Panc1 (cell line): ENCODE measurements at places on chromosomes 3 and 15. TPM values are rescaled to one million over a fixed set of nuclear protein-coding genes. Genes with fewer than 3 reads are reported as not detected.

- no peak for DNase-seq
Measured at GRCh38 chr15:63050731-63051155, 8.2 kb downstream of the TPM1 start.

GRCh38 chr3:15007681-15008141 lies 57.4 kb downstream of the MRPS25 start:
- no peak for DNase-seq

DNA sequence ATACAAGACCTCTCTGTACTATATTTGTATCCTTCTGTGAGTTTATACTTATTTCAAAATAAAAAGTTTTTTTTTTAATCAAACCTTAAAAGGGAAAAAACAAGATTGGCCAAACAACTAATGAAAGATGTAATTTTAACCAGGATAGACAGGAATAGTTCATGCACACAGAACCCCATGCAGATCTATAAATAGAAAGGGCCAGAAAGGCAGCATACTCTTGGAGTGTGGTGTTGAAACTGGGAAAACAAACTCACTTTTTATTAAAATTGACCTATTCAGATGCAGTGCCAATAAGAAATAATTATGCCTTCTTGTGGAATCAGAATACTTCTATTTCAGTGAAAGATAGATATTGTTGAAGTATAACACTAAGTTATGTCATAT lies 204.6 kb downstream of the PLCL2 start:
- DNase-seq, result no peak

GRCh38 chr3:31878231-31878838 lies 102.7 kb downstream of the OSBPL10 start:
- no peak for DNase-seq

DNA sequence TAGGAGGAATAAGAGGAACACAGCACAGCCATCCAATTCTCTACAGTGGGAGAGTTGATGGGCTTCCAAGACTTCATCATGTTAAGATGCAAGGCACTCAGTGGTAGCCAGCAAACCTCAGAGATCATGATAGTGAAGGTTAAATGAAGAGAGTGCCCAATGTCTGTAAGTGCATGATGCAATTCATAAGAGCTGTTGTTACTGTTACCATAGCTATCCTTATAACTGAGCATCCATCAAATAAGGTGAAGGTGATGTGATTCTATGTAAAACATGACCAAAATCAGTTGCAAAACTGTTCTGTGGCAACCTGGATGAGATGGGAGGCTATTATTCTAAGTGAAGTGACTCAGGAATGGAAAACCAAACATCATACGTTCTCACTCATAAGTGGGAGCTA lies 289.7 kb downstream of the MAGI1 start:
- DNase-seq, result no peak

- no peak for DNase-seq
Measured at GRCh38 chr15:64164436-64164835, 1.6 kb upstream of the PPIB start.

- DNase-seq, result no peak
Measured at GRCh38 chr15:45262906-45263461, 10.9 kb downstream of the SLC28A2 start.

DNA sequence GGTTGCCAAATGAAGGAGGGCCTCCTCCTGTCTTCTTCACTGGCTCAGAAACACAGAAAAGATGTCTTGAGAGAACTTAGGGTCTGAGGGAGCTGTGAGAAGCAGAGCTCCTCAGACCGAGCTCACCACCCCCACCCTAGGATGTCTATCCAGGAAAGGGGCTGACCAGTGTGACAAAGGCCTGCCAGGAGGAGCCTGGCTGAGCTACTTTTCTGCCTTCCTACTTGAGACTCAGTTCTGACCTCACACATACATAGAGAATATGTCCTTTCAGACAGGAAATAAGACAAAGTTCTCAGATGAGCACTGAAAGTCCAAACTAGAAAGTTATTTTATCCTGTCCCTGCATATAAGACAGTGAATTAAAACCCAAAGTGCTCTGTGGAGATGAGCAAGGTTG lies 54.5 kb downstream of the KIF9 start:
- no peak for DNase-seq

GRCh38 chr3:123608263-123608937 lies 23.5 kb upstream of the HACD2 start:
- no peak for DNase-seq

SNUPN gene
- total RNA-seq, result 52.1 TPM

ATP13A5 gene
- not detected for total RNA-seq

WDR93 gene
- 0.18 TPM for total RNA-seq

GATA2 gene
- total RNA-seq, result 74.6 TPM
